A549 treated with dexamethasone at 1 μM for 4 hours (cell line): ENCODE measurements at places on chromosomes 7 and 10. TPM values are rescaled to one million over a fixed set of nuclear protein-coding genes. Genes with fewer than 3 reads are reported as not detected.

AKR1C8 gene
- total RNA-seq = 0.07 to 0.14 TPM (median 0.08 TPM) in 5 replicates

AGR2 gene
- 106 to 173 TPM (median 149 TPM) in 5 replicates for total RNA-seq

ACSM6 gene
- 0.06 TPM in 1 of 5 replicates, not detected in the others for total RNA-seq

ITIH5 gene
- 0.04 to 0.14 TPM (median 0.08 TPM) in 5 replicates for total RNA-seq

ADRA2A gene
- 0.10 to 0.27 TPM (median 0.18 TPM) in 5 replicates for total RNA-seq

NRCAM gene
- 98.0 to 135 TPM (median 119 TPM) in 5 replicates for total RNA-seq

GTPBP10 gene
- 24.3 to 30.4 TPM (median 27.4 TPM) in 5 replicates for total RNA-seq

ITGA8 gene
- 0.01 TPM in 1 of 5 replicates, not detected in the others for total RNA-seq

SLC16A9 gene
- total RNA-seq = 0.07 to 0.16 TPM (median 0.08 TPM) in 5 replicates

TRIM50 gene
- not detected in 5 replicates for total RNA-seq

LAMB4 gene
- total RNA-seq = 0.13 to 0.36 TPM (median 0.19 TPM) in 5 replicates
